ENCODE measurements at places on chromosomes 3 and 15.

DNA sequence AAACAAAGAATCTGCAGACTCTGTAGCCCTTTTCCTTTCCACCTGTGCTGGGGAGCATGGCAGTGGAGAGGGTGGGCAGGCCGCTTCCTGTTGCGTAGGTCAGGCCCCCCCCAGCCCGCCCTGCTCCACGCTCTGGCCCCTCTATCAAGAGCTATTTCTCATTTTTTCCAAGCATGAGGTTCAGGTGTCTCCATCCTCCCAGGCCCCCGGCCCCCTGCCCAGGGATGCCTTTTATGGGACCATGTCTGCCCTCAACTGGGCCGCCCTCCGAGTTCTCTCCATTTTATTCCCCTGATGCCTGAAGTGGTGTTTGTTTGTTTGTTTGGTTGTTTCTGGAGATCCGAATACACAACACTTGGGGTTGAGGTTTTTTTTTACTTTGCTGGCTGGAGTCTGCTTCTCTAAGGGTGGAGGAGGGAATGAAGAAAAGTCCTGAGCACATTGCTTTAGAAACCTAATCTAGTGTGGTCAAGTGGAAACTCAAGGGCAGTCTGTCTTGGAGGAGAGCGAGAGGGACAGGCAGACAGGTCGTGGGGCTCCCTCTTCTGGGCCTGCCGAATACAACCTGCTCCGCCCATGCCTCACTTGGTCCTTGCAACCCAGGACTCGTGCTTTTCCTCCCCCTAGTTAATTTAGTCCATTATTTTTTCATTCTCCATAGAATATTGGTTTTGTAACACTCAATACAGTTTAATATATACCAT, 176.5 kb upstream of the LYSMD4 start:
- no peak for DNase-seq

DNA sequence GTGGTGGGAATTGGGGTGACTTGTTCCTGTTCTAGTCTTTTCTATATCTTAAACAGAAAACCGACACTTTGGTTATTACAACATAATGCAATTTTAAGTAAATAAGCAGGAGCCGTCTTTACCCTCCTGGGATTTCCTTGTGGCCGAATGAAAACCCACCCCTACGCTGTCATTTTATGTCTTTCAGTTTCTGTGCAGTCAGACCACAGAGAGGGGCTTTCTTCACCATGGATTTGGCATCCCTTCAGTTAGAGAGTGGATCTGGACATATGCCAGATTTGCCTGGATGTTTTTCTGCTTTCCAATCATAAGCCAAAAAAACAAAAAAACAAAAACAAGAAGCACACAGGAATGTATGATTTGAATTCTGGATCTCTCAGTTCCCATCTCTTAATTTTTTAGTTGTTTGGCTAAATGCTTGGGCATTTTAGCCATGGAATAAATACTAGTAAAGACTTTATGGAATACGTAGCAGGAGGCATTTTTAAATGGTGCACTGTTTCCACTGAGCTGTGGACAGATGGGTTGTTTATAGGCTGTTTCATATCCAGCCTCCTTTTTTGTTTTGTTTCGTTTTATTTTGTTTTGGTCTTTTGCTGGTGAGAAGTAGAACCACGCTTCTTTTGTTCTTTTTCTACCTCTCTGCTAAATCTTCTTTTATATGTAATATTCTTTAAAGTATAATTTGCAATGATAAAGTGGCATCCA, 272.9 kb downstream of the FEZF2 start:
- DNase-seq: no peak

GRCh38 chr3:126472277-126473006, 3.2 kb downstream of the ZXDC start:
- DNase-seq: no peak

- DNase-seq: no peak
Measured at GRCh38 chr3:56876916-56877315, 75.2 kb upstream of the ARHGEF3 start.
